ENCODE measurements at places on chromosomes 3 and 15.

GRCh38 chr3:47663630-47664240, 85.1 kb upstream of the CSPG5 start:
- no peak for DNase-seq

- DNase-seq: no peak
These were observed 38.0 kb upstream of the RFTN1 start for GRCh38 chr3:16551342-16551976.

DNA sequence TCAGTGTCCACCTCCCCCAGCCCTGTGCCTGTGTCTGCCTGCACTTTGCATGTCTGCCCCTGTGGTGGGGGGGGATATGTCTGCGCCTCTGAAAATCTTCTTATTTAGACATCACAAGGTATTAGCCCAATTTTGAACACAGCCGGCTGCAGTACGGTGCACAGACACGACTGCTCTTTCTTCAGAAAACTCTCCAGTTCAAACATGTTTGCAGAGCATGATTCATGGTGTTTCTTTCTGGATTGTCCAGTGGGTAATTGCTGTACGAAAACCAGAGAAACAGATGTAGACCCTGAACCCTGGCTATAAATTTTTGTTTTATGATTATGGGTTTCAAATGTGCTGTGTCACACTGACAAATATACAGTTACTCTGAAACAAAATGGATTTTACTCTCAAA, 3.4 kb upstream of the RARB start:
- DNase-seq: no peak

DNA sequence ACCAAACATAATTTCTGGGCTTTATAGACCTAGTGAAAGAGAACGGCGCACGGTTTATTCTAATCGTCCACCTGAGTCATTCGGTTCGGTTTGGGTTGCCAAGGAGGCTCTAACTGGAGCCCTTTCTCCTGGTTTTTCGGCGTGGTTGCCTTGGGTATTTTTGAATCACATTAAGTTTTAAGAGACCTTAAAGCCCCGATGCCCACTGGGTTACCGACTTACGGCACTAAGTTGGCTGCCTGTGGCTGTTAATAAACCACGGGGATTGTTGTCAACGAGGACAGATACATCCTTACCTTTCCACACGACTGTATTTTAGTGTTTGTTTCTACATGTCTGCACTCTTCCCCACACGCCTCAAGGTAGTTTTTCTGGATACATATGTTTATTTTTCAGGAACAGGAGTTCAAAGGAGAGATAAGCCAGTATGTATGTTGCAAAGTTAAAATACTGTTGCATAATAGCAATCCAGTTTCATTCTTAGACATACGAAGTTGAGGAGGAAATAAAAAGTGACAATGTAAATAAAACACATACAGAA, 1.2 kb upstream of the ANP32A start:
- no peak for DNase-seq

DNA sequence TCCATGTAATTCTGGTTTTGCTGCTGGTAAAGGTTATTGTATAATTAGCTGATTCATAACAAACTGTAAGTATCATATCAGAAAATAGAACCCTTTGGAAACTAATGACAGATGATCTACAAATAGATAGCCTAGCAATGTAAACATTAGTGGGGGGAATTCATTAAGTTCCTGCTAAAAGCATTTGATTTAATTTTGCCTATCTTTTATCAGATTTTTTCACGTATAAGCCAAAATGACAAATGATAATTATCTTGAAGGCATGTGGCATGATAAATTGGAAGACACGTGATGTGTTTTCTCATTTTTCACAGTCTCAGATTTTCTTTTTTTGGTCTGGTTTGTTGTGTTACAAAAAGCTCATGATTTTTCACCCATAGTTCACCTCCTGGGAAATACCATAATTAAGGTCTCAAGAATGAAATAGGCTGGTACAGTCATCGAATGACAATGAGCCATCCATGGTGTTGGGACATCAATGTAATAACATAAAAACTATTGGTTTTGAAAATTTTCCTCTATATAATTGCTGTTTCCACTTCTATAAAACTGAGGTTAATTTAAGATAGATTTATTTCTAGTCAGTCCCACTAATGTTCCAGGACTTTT, 325.9 kb upstream of the TBL1XR1 start:
- no peak for DNase-seq

DNA sequence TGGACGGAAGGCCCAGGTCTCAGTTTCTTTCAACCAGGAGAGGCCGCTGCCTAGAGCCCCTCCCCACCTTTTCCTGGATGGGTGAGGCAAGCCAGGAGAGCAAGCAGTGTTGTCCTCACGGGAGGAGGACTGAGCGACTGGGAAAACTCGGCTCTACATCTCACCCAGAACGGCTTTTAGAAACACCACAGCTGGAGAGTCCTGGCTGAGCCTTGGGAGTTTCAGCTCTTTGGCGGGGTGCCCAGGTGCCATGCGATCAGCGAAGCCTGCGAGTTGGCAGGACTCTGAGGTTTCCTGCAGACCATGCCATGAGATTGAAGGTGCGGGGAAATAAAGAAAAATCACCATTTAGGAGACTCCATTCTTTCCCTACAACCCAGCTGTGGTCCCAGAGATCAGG, 26.0 kb downstream of the PPCDC start:
- peak; percentile 67 for DNase-seq

DNA sequence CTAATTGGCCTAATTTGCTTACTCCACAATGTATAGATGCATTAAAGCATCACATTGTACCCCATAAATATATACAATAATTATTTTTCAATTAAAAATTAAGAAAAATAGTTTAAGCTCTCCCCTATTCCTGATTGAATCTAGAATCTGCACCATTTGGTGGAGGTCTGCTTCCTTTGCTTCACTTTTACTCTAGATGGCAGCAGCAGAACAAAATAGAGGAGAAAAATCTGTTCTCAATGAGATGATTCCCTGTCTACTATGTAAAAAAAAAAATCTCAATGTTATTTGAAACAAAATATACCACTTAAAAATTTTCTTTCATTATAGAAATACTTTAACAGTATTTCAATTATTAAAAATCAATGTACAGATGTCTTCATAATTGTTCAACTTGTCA, 109.6 kb upstream of the FXR1 start:
- peak; percentile 15 for DNase-seq

DNA sequence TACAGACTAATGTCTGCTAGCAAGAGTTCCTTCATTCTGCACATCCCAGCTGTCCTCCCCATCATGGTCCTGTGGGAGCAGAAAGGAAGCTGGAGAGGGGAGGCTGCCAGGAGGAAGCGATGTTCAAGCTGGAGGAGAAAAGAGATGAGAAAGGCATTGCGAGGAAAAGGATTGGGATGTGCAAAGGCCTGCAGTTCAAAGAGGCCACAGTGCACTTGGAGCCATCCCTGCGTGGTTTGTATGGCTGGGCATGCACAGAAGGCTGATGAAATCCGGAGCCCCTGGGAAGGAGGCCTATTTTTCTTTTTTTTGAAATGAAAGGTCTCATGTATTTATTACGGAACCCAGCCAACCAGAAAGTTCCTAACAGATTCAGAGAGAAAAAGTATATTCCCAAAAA, 22.8 kb downstream of the AMOTL2 start:
- no peak for DNase-seq

All from NCI-H1092 (cell line).